ENCODE measurements at places on chromosomes 1 and 21.

GRCh38 chr1:30877205-30877912 lies 31.2 kb downstream of the SDC3 start:
- no peak for DNase-seq

DNA sequence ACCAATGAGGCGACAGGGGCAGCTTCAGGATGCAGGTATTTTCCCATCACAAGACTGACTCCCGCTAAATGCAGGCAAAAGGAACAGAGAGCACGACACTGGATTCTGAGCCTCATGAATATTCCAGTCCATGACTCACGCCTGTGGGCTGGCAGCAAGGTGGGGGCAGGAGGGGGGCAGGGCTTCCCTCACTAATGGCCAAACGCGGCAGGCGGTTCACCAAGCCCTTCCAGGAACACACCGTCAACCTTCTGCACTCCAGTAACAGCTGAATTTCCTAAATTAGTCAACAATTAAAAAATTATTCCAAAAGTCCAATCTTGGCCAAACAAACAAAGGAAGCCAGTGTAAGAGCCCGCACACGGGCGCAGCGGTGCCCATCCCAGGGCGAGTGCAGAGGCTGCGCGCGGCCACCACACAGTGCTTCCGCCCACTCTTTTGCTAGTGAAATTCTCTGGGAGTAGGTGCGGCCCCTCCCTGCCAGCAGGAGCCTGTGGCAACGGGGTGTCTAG lies 12.5 kb upstream of the GPR153 start:
- DNase-seq: no peak

DNA sequence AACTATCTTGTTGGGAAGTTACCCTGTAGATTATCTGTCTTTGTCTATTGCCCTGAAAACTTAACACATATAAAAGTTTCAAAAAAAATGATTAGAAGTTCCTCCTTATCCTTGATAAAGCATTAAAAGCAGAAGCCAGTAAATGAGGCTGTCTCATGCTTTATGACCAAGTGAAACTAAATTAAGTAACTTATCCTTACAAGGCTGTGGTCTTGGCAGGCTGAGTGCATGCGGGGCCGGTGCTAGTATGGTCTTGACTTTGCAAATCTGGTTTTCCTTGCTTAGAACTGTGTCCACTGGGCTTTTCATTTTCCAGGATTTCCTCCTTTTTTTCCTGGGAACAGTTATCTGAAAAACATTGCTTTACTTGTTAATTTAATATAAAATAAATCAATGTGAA lies 43.1 kb downstream of the PCNX2 start:
- no peak for DNase-seq

DNA sequence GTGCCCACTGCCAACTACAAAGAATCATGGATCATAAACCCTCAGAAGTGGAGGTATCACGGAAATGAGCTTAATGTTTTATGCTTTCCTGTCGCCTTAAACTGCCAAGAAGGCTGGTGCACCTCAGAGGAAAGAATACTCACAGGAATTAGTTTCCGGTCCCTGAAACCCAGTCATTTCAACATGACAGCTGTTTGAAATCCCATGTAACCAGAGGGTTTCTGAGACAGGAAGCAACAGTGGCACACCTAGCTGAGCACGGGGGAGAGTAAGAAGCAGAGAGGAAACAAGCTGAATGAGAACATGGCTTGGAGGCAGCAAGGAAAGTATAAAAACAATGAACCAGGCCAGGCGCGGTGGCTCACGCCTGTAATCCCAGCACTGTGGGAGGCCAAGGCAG lies 3.9 kb downstream of the JAK1 start:
- DNase-seq: no peak

DNA sequence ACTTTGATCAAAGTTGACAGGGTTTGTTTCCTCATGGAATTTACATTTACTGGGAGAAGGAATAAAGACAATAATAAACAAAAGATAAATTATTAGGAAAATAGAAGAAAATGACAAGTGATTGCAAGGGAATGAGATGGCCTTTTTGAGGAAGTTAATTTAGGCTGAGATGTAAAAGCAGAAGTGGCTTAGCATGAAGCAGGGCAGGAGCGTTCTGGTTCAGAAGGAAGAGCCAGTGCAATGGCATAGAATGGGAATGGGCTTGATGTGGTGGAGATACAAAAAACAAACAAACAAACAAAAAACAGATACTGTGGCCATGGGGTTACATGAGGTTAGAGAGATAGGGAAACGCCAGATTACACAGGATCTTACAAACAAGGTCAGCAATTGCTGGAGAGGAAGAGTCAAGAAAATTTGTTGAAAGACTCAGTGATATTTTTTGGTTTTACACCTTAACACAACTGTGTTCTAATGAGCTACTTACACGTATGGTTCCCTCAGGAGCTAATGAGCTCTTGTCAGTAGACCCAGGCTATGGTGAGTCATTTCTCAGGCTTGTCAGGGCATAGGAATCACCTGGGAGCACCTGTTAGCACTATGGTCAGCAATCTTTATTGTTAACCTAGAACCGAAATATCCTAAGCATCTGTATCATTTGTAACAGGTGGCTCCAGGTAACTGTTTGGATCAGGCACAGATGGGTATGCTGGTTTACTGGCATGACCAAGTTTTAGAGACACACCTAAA lies 8.7 kb upstream of the CADM3 start:
- no peak for DNase-seq

GRCh38 chr1:230282157-230282556 lies 144.0 kb downstream of the PGBD5 start:
- DNase-seq: no peak

DNA sequence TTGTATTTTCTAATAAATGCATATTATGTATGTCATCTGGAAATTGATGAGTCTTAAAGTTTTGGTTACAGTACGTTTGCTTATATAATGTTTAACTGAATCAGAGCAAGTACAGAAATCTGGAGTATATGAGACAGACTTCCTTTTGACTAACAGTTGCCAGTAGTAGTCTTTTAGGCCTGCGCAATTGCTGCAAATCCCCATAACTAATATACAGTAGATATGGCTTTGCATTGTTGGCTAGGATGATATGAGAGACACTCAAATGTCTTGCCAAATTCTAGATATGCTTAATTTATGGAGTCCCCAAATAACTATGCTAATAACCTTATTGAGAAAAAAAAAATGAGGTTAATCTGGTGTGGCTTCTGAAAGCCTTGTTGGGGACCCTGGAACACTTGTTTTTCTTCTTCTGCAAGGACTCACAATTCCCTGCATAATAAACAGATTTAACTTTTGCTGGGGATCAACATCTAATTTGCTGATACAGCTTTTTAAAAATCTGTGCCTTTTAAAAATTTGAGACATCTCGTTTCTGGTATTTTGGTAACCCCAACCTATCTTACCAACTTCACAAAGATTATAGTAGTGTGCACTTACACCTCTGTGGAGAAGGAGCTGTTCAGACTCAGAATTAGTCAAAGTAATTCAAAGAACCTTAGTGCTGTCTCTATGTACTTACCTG lies 22.9 kb downstream of the EXO1 start:
- DNase-seq: no peak

DNA sequence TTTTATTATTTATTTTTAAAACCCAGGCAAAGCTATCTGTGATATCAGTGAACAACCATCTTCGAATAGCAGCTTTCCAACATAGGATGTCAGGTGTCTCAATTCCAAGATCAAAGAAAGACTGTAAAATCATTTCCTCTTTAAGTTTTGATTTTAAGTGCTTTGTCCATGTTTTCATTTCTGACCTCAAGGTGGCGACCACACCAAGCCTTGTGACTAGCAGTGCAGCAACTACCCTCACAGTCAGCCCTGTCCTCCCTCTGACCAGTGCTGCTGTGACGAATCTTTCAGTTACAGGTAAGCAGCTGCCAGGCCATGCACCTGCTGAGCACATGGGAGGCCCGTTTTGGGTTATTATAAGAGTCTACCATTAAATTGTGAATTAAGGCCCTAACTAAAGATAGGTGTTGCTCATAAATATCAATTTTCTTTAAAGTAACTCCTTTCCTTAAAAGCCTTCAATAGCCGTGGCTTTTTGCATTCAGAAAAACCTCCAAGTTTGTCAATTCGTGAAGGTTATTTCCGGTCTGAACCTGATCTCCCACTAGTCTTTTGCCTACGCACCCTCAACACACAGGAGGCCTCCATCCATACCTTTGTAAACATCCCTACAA lies 117.0 kb downstream of the CD247 start:
- peak; percentile 11 for DNase-seq

DNA sequence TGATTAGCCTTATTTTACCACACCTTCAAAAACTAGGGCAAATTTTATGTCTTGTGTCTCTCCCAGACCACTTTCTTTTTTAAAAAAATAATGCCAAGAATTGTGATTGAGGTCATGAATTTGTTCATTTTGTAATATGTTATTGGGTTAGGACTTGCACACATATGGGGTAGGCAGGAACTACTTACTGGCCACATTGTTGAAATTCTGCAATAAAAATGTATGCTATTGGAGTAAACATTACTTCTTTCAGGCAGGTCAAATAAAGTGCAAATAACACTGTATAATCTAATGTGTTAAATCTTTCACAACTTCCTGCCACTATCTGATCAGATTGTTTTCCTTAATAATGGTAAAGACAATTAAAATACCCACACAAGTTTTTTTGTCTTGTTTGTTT lies 166.6 kb upstream of the COL11A1 start:
- DNase-seq: no peak

DNA sequence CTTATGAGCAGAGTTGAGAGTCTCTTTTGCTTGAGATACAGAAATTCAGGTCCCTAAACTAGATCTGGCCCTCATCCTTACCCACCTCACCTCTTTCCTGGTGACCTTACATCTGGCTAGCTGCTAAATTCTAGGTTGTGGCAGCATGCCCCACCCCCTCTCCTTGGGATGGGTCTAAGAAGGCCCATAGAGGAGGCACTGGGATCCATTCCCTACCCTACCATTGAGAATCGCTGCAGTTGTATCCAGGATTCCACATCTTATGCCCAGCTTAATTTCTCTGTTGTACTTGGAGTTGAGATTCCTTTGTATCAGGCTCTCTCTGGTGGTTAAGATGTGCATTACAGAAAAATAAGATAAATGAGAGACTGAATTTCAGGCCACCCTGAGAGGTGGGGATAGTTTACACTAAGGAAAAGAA lies 9.5 kb upstream of the TMEM39B start:
- DNase-seq: no peak

- no peak for DNase-seq
These were observed 19.6 kb upstream of the SLC30A1 start for GRCh38 chr1:211598514-211598913.

DNA sequence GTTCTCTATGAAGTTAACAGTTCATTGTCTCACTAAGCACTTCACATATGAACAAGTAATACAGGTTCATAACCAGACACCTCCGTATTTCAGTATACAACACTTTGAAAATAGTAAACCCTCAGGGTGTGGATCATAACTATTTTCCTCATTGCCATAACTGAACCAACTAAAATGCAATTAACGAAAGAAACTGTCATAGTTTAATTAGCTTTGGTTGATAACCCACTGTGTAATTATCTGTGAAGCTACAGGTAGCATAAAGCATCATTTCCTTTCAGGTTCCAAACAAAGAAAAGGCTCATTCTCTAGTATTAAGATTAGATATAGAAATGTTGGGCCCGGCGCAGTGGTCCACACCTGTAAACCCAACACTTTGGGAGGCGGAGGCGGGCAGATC lies 58.5 kb downstream of the EIF4G3 start:
- no peak for DNase-seq

DNA sequence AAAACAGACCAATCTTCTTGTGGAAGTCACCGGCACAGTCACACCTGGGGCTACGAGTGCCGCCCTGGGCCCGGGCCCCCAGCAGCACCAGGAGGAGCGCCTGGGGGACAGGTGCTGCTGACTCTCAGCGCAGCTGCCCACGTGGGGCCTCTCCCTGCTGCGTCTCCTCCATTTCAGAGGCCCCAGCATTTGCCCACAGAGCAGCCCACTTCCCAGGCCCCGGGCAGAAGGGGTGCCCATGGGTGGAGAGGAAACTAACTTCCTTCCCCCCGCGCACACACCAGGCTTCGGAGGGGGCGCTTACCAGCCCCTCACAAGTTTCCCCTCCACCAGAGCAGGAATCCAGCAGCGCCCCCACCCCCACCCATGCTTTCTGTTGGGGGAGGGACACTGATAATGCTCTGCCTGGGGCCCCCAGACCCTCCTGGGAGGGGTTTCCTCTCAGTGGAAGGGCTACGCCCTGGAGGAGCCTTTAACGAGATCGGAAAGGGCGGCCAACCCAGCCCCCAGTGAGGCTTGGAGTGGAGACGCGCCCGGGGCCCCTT lies 440 bp downstream of the TNFRSF25 start:
- DNase-seq: no peak

DNA sequence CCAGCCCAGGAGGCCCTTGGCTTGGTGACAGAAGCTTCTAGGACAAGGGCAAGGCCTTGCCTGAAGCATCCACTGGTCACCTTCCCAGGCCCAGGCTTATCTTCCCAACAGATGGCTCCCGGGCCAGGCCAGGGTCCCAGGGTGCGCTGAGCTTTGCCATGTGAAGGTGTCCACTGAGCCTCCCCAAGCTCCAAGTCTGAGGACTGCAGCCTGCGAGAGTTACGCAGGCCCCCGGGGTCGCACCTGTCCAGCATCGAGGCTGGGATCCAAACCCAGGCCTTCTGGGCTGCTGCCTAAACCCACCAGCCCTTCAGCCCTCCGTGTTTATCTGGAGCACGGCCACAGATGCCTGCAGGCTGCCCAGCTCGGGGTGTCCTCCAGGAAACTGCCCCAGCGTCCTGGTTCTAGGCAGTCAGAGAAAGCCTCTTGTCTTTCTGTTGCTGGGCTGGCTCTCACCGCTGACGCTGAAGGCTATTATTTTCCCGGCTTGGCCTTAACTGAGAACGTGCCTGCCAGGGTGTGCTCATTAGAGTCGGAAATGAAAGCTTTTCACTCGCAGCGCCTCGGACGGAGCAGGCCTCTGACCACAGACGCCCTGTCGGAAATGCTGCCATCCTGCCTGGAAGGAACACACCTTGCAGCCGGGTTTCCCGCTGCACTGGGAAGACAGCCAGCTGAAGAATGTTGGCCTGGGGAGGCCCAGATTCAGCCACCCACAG lies 71.4 kb downstream of the MEGF6 start:
- DNase-seq: no peak

Measured in stimulated activated CD8-positive, alpha-beta memory T cell treated with anti-CD3 and anti-CD28 coated beads, Interleukin-4, amount 100 ng/mL, for 24 hours (primary cell).